Hematopoietic multipotent progenitor cell treated with erythropoietin and hydrocortisone succinate and interleukin-3 and kit ligand, for 6 days (in vitro differentiated cells): ENCODE measurements at places on chromosomes 11 and 22.

DNA sequence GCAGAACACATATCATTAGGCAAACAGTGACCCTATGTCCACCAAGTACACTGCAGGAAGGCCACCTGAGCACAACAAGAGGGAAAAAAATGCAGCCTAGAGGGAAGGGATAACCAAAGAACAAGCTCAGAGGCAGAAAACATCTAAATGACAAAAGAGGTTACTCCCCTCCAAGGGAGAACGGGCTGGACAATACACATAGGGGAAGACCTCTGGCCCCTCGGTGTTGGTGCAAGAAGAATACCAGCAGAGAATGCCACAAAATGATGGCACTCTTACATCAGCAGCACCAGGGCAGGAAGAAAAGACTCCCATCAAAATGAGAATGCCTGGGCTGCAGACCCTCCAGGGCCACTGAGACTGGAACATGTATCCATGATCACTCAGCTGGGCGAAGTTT, 66.6 kb upstream of the OPCML start:
- DNase-seq = no peak

DNA sequence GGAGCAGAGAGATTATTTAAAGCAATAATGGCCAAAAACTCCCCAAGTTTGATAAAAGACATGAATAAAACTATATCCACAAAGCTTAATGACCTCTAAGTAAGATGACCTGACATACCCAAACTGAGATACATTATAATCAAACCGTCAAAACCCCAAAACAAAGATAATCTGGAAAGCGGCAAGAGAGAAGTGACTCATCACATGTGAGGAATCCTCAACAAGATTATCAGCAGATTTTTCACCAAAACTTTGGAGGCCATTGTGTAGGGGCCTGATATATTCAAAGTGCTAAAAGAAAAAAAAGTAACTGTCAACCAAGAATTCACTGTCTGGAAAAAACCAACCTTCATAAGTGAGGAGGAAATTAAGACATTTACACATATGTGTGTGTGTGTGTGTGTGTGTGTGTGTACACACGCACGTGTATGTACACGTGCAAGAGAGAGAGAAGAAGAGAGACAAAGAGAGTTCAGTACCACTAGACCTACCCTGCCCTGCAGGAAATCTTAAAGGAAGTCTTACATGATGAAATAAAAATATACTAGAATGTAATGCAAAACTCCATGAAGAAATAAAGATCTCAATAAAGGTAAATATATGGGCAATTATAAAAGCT, 752.4 kb downstream of the NELL1 start:
- peak; percentile 56 for DNase-seq

GRCh38 chr11:3833449-3833848, 7.3 kb downstream of the RHOG start:
- peak; percentile 94 for DNase-seq

- DNase-seq = no peak
Observed at GRCh38 chr11:29309992-29310391, 706.8 kb downstream of the KCNA4 start.

GRCh38 chr11:30740091-30740490, 153.9 kb upstream of the MPPED2 start:
- no peak for DNase-seq

DNA sequence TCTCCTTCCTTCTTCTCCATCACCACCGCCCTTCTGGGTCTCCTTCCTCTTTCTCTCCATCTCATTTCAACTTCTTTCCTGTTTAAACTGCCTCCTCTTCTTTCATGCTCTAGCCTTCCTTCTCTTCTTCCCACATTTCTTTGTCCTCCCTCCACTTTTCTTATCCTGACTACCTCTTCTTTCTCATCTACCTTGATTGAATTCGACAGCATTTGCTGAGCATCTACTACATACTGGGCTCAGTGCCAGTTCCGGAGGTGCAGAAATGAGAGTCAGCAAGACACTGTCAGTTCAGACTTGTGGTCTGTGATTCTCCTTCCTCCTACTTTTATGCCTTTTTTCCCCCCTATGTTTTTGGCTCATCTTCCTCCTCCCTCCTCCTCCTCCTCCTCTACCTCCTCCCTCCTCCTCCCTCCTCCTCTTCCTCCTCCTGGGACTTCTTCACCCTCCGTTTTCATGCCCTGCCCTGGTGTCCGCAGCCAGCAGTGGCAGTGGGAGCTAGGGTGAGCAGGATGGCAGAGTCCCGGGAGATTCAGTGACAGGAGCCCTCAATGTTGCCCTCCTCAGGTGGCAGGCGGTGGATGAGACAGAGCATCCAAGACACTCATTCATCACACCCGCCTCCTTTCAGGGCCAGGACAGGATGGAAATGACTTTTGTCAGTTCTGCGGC, 146.0 kb upstream of the SEZ6L start:
- DNase-seq = no peak

- DNase-seq = no peak
Observed at GRCh38 chr22:20204806-20205205, 54.0 kb upstream of the CCDC188 start.
